ENCODE measurements at places on chromosomes 7 and 10. TPM values are rescaled to one million over a fixed set of nuclear protein-coding genes. Genes with fewer than 3 reads are reported as not detected.

PDK4 gene
- polyA plus RNA-seq: 156 TPM

PRSS37 gene
- not detected for polyA plus RNA-seq

RARRES2 gene
- 92.5 TPM for polyA plus RNA-seq

DNA sequence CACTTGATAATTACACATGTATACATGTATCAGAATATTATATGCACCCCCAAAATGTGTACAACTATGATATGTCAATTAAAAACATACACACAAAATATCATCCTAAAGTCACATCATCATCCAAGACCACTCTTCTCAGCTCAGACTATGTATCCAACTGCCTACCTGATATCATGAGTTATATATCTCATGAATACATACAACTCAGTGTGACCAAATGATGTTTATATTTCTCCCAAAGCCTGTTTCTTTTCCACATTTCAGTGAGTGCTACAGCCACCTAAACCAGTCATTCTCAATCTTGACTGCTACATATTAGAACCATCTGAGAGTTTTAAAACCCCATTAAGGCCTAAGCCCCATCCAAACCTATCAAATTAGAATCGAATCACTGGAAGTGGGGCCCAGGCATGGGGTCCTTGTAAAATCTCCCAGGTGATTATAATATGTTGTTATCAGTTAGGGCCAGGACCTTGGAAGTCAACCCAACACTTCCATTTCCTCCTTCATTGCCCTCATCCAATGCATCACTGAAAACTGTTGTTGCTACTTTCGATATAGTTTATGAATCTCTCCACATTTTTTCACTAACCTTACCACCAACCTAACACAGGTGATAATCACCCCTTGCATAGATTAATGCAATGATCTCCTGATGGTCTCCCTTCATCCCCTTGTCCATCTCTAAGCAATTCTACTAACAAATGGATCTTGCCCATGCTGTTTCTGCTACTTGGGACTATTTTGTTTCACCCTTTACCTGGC, 53.8 kb upstream of the ITGB8 start:
- DNase-seq: no peak

DNA sequence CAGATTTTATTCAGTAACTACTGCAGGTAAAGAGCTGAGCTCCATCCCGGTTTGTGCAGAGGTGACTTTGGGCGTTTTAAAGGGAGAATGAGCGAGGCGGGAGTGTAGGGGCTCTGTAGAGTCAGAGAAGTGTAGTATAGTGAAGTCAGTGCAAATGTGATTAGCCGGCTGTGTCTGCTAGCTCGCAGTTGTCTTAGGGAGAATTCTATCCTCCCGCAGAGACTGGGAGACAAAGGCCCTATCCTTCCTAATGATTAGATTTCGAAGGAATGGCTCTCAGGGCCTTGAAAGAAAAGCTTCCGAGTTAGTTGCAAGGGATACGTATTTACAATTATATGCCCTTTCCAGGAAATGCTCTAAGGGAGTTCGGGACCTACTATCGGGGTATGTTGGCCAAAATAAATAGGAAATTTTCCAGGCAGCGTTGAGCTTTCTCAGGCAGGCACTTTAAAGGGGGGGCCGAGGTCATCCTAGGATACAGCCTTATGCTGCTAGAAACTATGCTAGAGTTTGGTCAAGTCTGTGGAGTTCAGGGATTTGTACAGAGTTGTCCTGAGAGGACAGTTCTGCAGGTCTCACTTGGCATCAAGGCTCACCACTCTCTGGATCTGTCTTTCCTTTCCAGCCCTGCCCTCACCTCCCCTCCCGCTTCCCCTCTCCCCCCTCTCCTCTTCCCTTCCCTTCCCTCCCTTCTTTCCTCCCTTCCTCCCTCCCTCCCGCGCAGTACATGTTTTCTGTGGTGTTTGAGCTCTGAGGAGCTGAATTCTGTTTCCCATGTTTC, 825 bp downstream of the MRPL32 start:
- DNase-seq: no peak

- no peak for DNase-seq
Measured at GRCh38 chr10:58586282-58587245, 73.9 kb downstream of the BICC1 start.
